ENCODE measurements at places on chromosomes 12 and 14.

DNA sequence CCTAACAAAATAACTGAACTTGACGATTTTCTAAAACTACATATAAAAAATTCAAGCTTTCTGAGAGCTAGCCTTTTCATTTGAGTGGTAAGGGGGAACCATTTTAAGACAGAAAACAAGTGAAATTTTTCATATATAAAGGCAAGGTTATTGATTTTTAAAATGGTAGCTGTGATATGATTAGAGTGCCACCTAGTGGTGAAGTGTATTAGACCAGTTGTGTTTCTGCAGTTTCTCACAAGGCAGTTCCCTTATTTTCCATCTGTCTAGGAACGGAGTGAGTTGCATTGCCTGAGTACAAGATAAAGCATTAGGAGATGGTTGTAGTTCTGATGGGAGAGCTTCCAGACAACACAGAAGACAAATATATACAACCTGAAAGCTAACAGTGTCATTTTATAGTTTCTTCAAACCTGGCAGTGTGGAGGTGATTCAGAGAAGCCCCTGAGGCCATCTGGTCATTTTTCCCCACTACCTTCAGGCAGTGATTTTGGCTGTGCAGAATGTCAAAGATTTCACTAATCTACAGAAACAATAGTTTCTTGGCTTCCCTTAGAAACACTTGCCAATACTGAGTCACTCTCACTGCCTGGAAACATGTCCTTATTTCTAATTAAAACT lies 180.8 kb downstream of the C12orf50 start:
- no peak for DNase-seq

DNA sequence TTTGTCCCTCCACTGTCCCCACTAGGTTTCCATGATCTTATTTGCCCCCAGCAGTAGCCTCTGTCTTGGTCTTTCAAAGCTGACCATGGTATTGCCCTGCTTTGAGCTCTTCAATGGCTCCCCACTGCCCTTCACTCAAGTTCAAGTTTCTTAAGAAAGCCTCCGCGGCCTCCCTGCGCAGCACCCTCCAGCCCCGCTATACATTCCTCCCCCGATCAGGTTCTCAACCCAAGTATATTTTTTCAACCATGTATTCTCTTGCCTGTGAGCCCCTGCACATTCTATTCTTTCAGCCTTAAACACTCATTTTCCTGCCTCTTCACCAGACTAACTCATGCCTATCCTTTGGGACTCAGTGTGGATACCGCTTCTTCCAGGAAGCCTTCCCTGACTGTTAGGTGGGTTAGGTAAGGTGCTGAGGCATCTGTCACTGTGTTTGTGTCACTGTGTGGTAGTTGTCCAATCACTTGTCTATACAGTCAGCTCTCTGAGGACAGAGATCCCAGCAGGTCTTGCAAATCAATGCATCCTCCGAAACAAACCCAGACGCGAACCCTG lies 4.3 kb downstream of the FAIM2 start:
- no peak for DNase-seq

DNA sequence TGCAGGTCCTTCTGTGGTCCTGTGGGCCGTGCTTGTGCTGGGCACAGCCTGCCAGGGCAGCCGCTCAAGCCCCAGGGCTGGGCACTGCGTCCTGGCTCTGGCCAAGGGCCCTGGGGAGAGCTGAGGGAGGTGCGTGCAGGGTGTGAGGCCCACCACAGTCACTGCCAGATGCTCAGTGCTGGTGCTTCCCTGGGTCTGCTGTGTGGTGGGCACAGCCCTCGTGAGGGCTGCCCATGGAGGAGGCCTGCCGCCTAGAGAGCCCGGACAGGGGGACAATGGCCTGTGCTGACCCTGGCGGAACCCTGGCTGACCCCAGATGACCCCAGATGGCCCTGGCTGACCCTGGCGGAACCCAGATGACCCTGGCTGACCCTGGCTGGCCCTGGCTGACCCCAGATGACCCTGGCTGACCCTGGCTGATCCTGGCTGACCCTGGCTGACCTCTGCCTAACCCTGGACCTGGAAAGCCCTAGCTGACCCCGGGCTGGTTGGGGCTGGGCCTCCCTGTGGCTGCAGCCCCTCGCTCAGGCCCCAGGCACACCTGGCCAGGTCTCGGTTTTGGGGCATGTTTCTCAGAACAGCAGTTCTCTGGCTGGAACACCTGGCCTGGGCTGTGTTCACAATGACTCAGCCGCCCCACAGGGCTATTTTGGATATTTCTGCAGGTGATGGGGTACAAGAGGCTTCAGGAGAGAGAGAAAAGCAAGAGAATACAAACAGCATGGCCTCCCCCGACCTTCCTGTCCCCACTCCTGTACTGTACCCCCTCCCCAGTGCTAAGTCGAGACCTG lies 55.4 kb downstream of the TMEM121 start:
- DNase-seq = no peak

- DNase-seq = no peak
Observed at GRCh38 chr14:37819155-37820015, 224.0 kb downstream of the TTC6 start.

GRCh38 chr12:29844667-29845066 lies 60.9 kb upstream of the TMTC1 start:
- no peak for DNase-seq

GRCh38 chr14:94612580-94613554 lies 676 bp downstream of the SERPINA3 start:
- DNase-seq = no peak

- DNase-seq = no peak
Observed at GRCh38 chr12:69123311-69123710, 116.1 kb upstream of the CPSF6 start.

DNA sequence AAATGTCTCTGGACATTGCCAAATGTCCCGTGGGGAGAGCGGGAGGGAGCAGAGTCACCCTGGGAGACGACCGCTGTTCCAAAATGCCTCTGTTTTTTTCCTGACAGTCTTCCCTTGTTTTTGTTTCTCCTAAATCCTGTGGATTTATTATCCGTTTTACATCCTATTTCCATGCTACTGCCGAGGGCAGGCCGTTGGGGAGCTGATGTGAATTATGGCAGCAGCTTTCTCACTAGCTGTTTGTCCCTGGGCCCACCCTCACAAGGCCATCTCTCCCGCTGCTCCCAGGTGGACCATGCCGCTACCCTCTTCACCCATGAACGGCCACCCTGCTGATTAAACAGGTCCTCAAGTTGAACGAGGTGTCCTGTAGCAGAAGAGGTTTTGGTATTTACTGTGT lies 55.2 kb downstream of the FBXL14 start:
- no peak for DNase-seq

DNA sequence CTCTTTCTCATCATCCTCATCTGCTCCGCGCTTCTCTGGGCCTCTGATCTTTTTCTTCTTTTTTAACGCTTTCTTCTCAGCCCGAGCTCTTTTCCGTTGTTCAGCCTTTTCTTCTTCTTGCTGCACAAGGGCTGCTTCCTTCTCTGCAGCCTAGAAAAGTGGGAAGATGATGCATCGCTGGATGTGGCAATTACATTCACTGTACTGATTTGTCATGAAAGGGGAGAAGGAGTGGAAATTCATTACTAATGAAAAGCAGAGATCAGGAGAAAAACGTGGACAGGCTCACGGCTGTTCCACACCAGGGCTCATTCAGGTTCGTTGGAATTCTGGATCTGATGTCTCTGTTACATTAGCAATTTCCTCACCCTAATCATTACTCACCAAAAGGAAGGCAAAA lies 15.1 kb downstream of the FICD start:
- DNase-seq = no peak

- no peak for DNase-seq
Observed at GRCh38 chr12:74337951-74338350, 199.7 kb upstream of the ATXN7L3B start.

- no peak for DNase-seq
Observed at GRCh38 chr12:111450676-111451075, 45.0 kb downstream of the SH2B3 start.

All from stimulated activated CD4-positive, alpha-beta T cell treated with anti-CD3 and anti-CD28 coated beads, Interleukin-4, amount 100 ng/mL, for 48 hours (primary cell).